Activated CD4-positive, alpha-beta T cell treated with anti-CD3 and anti-CD28 coated beads for 36 hours (primary cell): ENCODE measurements at places on chromosomes 2 and 18. TPM values are rescaled to one million over a fixed set of nuclear protein-coding genes. Genes with fewer than 3 reads are reported as not detected.

DNA sequence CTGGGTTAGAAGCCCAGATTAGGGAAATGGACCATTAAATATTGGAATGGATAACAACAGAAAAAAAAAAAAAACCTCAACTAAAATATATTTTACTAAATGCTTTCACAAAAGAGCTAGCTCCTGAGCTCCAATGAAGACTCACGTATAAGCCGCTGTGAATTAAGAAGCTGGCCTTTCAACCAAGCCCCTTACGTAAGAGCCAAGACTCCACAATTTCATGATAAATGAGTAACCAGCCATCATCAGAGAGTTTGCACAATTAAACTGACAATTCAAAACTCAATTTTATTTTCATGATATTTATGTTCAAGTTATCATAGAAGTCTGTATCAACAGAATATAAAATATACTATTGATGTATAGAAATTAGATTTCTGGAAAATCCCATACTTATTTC, 70.7 kb upstream of the HNRNPA3 start:
- no peaks in the 10 kb centered on the region for H3K36me3 ChIP-seq
- no peak for DNase-seq
- peaks cover 19% of the 10 kb centered on the region for H3K27me3 ChIP-seq
- no peak overlapping the region for H3K27ac ChIP-seq

DNA sequence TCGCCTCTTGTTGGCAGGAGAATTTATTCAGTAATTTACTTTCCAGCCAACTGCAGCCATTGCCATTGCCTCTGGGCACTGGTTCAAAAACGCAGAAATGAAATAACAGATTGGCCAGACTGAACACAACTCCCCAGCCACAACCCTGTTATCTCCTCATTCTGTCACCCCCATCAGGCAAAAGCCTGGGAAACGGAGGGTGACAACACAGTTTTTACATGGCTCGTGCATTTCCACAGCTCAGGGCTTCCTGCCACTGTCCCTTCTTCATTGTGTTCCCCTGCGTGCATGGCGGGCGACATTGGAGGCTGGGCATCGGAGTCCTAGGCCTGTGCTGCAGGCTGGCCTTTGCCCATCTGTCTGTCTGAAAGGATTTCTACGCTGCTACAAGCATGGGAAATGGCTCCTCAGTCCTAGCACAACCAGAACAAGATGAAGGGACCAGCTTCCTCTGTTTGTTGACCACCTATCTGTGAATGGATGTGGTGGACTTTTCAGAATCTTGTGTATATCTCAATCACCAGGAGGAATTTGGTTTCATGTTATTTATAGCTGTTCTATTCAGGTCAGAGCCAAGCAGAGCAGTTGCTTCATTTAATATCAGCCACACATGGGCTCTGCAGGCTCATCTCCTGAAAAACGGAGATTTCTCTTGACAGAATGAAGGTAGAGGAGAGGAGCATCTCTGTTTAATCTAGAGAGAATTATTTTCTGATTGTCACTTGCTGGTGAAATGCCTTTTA, 107.0 kb downstream of the MGAT5 start:
- H3K27me3 ChIP-seq, result no peaks in the 10 kb centered on the region
- H3K27ac ChIP-seq, result no peak overlapping the region
- no peak overlapping the region for H3K4me3 ChIP-seq
- H3K4me1 ChIP-seq, result peaks cover 10% of the 10 kb centered on the region

DNA sequence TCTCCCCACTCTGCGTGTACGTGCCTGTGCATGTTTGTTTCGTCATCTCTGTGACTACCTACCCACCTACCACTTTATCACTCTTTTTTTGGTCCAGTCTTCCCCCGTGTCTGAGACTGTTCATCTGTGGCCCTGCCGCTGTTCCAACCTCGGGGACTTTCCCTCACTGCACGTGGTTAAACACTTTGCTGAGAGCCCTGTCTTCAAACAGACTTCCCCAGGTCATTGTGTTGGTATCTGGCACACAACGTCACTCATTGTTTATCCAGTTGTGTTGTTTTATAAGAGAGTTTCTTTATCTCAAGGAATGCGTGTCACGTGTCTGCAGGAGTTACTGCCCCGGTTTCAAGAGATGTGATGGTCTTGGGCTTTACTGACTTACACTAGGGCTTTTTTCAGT, 262.0 kb upstream of the RASGRP3 start:
- H3K36me3 ChIP-seq, result no peaks in the 10 kb centered on the region
- DNase-seq, result no peak
- H3K27ac ChIP-seq, result no peak overlapping the region
- no peak overlapping the region for H3K4me3 ChIP-seq
- no peaks in the 10 kb centered on the region for H3K4me1 ChIP-seq

- no peak overlapping the region for H3K27ac ChIP-seq
- peaks cover 2% of the 10 kb centered on the region for H3K27me3 ChIP-seq
- H3K4me3 ChIP-seq, result no peak overlapping the region
- H3K4me1 ChIP-seq, result no peaks in the 10 kb centered on the region
These were observed 38.8 kb upstream of the CAVIN2 start for GRCh38 chr2:191885650-191886049.

DNA sequence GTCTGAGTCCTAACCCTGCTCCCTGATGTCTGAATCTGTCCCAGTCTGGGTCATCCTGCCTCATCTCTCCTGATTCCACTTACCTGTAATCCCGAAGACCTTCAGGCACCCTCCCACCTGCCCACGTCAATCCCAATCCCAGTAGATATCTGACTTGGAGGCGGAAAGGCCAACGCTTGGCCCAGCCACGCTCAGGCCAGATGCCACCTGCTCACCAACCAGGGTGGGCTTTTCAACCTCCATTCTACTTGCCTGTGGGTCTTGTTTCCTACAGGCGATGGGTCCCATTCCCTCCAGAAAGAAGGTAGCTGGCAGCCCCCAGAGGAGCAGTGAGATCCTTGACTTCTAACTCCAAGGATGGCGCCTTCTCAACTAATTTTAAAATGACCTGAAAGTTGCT, 59.7 kb downstream of the INPP5D start:
- H3K27me3 ChIP-seq, result no peaks in the 10 kb centered on the region
- DNase-seq, result no peak
- peaks cover 33% of the 10 kb centered on the region for H3K4me1 ChIP-seq
- H3K27ac ChIP-seq, result peak overlapping the region; percentile 33
- H3K36me3 ChIP-seq, result peaks cover 41% of the 10 kb centered on the region

Gene PLCD4
- 0.18 TPM for total RNA-seq
